Cortex of kidney (tissue), 1 donor: ENCODE measurements at places on chromosomes 4 and X.

DNA sequence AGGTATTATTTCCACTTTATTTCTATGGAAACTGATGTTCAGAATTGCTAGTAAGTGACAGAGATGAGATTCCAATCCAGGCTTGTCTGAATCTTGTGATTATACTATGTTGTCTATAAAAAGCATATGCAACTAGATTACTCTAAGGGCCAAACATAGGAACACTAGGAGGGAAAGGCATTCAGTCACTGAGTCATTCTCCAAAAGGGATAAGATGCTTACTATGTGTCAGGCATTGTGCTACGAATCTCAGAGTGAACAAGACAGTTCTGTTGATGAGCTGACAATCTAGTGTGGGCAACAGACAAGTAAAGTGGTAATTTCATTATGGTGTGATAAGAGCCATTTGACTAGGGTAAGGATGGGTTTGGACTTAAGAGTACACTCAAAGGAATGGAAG is 77.2 kb downstream of the RASL11B start:
- DNase-seq: no peak

- DNase-seq: no peak
Measured at GRCh38 chrX:69060631-69061408, 104.4 kb downstream of the PJA1 start.

GRCh38 chr4:135538698-135539097 is 1337.1 kb upstream of the PABPC4L start:
- no peak for DNase-seq

- no peak for DNase-seq
Measured at GRCh38 chr4:10743357-10743756, 58.8 kb upstream of the CLNK start.

GRCh38 chr4:168496834-168497233 is at the start of gene PALLD:
TSS of gene PALLD (plus strand) at chr4:168497052.
- no peak for DNase-seq

DNA sequence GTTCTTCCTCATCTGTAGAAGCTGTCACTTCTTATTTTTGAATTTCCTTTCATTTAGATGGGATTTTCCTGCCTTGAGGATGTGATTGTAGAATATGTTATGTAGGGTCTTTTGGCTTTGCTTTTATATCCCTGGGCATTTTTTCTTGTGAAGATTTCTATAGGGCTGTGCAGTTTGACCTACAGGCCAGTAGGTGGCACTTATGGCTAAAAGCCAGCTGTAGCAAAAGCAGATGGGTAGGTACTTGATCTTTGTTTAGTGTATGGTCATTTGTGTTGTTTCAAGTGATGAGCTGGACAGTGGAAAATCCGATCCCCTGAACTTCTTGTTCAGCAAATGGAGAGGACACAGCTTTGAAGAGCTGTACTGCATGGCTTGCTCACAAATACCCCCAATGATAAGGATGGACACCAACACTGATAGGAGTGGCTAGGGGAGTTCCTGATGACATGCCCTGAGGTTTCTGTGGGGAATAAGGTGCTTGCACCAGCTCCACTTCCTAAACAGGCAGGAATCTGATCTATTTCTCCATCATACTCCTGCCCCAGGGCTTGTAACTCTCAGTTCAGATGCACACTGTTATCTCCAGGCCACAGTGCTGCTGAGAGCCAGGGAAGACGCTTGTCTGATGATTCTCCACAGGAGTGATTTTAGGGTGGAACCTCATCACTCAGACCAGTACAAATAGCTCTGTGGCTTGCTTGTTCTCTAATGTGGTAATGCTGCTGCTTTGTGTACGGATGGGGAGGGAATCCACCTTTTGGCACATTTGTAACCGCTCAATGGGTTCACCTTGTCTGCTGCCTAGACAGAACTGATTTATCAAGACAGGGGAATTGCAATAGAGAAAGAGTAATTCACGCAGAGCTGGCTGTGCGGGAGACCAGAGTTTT is 417.1 kb upstream of the MAGEB16 start:
- no peak for DNase-seq

GRCh38 chr4:26410385-26411293 is 79.6 kb downstream of the CCKAR start:
- no peak for DNase-seq

- no peak for DNase-seq
Measured at GRCh38 chr4:77220828-77221613, 64.0 kb downstream of the CCNG2 start.

- DNase-seq: no peak
Measured at GRCh38 chrX:15816438-15816809, 26.1 kb downstream of the ZRSR2 start.

GRCh38 chr4:141802333-141802732 is 165.9 kb downstream of the IL15 start:
- no peak for DNase-seq

GRCh38 chr4:128835498-128836222 is 26.2 kb downstream of the JADE1 start:
- DNase-seq: no peak
